ENCODE measurements at places on chromosomes 7 and 10.

GRCh38 chr7:158815083-158815799 lies 14.1 kb downstream of the ESYT2 start:
- DNase-seq: no peak

DNA sequence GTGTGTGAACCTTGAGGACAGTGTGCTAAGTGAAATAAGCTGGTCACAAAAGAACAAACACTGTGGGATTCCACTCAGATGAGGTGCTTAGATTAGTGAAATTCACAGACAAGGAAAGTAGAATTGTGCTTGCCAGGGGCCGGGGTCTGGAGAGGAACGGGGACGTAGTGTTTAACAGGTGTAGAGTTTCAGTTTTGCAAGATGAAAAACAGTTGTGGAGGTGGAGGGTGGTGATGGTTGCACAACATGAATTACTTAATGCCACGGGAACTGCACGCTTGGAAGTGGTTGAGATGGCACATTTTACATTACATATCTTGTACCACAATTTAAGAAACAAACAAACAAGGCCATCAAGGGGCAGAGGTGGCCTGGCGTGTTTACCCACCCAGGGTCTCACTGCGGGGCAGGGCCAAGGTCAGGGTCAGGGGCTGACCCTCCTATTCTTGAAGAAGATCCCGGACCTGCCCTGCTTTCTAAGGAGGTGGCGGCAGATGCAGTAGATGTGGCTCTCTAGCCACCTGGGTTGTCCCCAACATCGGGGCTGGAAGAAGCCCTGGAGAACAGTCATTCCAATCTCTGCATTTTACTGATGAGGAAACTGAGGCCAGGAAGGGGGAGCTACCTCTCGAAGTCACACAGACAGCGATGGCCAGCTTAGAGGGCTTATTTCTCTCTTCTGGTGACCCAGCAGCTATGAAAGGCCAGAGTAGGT lies 91.5 kb upstream of the LRRC4 start:
- DNase-seq: no peak

- no peak for DNase-seq
Measured at GRCh38 chr7:2004841-2005725, 227.7 kb downstream of the MAD1L1 start.

DNA sequence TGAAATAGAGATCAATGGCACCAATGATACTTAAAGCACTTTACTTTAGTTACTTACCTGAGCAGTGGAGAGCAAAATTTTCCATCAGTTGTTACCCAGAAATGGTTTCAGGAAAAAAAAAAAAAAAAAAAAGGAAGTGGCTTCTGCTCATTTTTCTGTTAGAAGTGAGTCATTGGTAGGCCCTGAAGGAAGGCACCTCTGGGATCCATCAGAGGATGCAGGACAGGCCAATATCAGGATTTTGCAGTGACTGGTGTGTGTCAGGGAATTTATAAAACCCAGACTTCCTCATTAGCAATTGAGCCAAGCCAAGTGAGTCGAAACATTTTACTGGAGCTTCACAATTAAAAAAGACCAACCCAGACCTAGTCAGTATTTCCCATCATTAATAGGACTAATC lies 2.3 kb upstream of the SMIM30 start:
- DNase-seq: no peak

- no peak for DNase-seq
Measured at GRCh38 chr7:141738592-141739013, 445 bp downstream of the SSBP1 start.

- no peak for DNase-seq
Measured at GRCh38 chr7:99244939-99245338, 27.7 kb upstream of the MYH16 start.
